Fibroblast of villous mesenchyme (primary cell): ENCODE measurements at places on chromosomes 6 and 20.

- no peak for DNase-seq
Observed at GRCh38 chr6:163531122-163531521, 116.6 kb downstream of the QKI start.

DNA sequence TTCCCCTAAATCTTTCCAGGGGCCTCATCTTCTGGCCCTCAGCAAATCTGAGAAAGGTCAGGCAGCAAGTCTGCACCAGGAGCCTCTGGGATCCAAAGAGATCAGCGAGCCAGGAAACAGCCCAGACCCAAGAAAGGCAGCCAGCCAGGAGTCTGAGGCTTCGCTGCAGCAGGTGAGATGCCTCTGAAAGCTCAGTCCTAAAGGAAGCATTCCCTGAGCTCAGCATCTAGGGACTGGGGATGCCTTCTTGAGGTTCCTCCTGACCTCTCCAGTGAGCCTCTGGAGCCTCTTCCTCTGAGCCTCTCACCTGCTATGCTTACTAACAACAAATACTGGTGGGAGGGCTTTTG lies 118.8 kb upstream of the MAFB start:
- no peak for DNase-seq

- DNase-seq: no peak
Observed at GRCh38 chr6:118511930-118512715, 36.0 kb upstream of the PLN start.

DNA sequence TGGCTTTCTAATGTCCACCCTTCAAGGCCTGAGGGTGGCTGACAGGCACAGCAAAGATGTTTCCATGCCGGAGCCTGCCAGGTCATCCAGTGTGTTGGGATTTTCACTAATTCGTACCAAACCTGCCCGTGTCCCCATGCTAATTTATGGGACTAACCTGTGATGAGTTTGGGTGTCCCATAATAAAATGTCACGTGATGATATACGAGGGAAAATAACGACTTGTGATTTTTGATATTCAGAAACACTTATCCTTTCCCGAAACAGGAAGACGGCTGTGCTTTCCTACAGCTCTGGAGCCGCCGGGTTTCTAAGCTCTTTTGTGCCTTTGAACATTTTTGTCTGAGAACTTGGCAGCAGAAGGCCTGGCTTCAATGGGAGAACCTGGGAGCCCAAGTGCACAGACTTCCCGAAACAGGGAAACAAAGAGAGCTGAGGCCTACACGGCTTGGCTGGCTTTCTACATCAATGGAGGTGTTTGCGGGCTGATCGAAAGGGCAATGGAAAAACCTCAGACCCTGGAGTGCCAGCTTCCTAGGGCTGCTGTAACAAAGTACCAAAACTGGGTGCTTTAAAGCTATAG lies 171.9 kb upstream of the JARID2 start:
- no peak for DNase-seq

GRCh38 chr6:139699335-139699734 lies 324.9 kb upstream of the CITED2 start:
- peak; percentile 72 for DNase-seq

GRCh38 chr6:106882601-106883518 lies 91.7 kb downstream of the CD24 start:
- no peak for DNase-seq

DNA sequence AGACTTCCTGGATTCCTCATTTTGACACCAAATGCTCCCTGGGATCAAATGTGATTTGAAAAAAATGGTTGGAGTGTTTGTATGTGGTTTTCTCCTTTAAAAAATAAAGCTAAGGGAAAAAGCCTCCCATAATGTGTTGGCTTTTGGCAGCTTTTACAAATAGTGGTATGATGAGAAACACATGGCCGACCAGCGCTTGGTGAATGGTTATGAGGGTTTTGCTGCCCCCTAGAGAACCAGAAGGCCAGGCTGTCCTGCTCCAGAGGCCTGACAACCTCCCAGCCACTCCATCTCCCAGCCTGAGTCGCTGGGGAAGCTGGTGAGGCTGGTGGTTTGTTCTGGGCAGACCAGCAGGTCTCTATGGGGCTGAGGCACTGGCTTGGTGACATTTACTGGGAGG lies 69.3 kb downstream of the CLIC5 start:
- DNase-seq: peak; percentile 91

DNA sequence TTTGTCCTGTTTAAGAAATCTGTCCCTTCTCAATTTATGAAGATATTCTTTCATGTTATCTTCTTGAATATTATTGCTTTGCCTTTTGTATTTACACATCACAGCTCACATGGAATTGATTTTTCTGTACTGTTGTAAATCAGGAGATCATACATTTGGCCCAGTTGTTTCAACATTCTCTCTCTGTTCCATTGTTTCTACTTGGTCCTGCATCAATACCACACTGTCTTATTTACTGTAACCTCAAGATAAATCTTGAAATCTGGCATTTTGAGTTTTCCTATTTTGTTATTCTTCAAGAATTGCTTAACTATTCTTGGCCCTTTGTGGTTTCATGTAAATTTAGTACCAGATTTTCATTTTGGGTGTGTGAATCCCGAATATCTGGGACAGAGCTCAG lies 121.7 kb upstream of the CCN2 start:
- no peak for DNase-seq

DNA sequence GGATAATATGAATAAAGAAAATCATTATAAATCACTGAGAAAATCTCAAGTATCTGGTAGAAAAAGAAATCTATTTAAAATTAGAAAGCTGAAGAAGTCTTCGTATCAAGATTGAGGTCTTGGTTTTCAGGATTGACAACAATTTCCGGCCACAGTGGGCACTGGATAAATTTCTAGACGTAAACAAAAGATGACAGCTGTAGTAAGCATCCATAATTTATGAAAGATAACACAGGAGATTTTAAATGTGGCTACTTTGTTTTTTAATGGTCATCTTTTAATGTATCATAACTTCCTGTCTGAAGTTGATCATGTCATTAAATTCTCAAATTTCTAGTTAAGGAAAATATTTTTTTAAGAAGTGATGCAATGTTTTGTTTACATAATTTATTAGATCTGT lies 444.2 kb downstream of the HTR1B start:
- DNase-seq: peak; percentile 61

GRCh38 chr6:142323377-142323776 lies 21.6 kb downstream of the ADGRG6 start:
- DNase-seq: no peak

DNA sequence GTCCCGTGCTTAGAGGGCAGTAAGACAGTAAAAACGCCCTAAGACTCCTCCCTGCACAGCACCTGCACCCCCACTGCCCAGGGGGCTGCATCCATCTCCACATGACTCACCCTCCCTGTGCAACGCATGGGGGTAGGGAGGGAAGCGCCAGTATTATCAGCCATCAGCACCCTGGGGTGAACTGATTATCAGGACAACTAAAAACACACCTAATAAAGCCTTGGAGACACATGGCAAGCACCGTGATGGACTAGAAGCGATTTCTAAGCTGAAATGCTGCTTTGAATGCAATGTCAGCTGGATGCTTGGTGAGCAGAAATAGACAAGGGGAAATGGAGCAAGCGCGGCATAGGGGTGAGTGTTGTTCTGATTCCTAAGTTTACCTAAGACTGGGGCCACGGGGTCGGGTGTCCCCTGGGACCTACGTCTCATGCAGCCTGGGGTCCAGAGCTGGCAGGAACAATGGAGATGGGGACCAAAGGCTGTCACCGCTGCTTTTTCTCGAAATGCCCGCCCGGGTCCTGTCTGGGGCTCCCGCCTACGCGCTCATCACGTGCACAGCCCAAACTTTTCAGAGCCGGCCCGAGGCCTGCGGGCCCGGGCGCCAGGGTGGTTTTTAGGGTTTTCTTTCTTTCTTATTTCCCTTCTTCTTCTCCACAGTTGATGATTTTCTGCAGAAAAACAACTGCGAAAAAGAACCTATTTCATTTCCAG lies 702 bp upstream of the TNFAIP3 start:
- no peak for DNase-seq

- no peak for DNase-seq
Observed at GRCh38 chr20:41746635-41747034, 128.5 kb upstream of the CHD6 start.

- no peak for DNase-seq
Observed at GRCh38 chr6:106293116-106293515, 32.4 kb downstream of the ATG5 start.

DNA sequence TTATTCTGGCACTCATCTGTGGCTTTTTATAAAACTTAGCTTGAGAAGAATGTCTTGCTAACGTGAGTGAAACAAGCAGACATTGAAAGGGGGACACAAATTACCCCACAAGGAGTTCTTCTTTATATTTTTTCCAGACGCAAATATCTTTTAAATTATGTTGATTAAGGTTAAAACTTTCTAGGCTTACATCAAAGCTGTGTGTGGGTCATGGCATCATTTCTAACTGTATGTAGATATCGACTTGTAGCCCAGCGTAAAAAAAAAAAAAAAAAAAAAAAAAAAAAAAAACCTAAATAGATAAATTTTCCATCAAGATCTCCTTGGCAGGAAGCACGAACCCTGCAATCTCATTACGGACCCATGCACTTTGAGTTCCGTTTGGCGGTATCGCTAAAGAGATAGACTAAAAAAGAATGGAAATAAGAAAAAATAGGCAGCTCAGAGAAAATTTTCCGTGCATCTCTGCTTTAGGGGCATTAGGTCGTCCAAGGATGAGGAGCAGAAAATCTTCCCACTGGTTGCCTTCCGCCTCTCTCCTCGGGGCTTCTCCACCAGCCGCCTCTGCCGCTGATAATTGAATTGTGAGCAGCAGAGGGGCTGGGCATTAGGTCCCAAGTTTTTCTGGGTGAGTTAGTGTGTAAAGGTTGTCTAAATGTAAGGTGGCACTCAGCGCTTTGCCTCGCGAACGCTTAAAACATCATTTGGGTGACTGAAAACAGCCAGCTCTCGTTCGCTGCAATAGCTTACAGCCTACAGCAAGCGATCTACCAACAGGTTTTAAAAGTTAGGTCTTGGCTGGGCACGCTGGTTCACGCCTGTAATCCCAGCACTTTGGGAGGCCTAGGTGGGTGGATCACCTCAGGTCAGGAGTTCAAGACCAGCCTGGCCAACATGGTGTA lies 194.0 kb downstream of the TRIM27 start:
- DNase-seq: no peak

- no peak for DNase-seq
Observed at GRCh38 chr6:42301986-42302385, 84.3 kb upstream of the MRPS10 start.

DNA sequence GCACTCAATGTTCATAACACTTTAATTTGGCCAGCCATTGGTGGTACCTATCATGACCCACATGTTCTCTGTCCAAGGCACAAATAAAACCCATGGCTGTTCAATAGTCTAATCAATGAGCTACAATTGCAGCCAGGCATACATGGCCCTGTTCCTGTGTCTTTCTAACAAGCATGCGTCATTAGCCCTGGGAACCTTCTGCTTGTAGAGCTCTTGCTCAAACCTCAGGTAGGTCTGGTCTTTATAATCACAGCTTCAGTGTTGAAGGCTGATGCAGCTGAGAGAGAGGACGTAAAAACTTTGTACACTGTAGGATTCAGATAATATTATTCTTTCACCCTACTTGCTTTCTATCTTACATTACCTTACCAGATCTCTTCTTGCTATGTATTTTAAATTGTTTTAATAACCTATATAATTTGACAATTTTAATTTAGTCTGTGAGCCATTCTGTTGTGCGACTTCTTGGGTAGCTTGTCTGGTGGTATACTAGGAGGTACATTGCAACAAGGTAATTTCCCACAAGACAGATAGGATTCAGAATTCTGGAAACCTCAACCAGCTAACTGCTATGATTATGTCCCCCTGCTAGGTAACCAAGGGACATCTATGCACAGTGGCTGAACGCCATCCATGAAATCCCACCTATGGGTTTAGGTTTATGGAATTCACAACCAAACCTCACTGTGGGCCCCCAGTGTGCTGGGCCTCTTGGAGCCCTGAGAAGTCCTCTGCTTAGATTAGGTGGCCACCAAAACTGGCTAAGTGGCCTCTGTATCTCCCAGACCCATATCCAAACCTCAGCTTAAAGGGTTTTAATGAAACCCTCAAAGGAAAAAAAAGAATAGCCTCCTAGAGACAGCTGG lies 55.4 kb upstream of the RIPOR2 start:
- no peak for DNase-seq

DNA sequence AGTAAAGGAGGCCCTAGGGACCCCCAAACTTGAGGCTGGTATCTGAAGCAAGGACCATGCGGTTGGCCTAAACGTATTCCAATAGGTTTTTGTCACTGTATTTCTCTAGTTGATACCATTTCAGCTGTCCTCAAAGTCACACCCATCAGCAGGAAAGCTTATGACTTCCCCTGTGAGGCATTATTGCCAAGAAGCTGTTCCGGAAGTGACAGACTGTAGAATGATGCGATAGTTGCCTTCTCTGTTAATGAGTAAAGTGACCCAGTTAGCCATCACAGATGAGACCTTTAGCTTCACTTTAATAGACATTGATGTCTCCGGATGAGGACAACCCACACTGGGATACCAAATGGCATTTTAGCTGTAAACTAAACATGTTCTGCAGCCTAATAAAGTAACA lies 147.9 kb downstream of the RNGTT start:
- no peak for DNase-seq
